ENCODE measurements at places on chromosomes 2 and 18. TPM values are rescaled to one million over a fixed set of nuclear protein-coding genes. Genes with fewer than 3 reads are reported as not detected.
A peak's percentile ranks its signal among the peaks of the same experiment; 100 is the strongest.

The CCBE1 gene
- total RNA-seq = 8.0 TPM

The IL1F10 gene
- total RNA-seq = not detected

The NEMP2 gene
- 6.0 TPM for total RNA-seq

The ALPG gene
- 0.94 TPM for total RNA-seq

The SKA1 gene
- 15.7 TPM for total RNA-seq

The SLC5A7 gene
- total RNA-seq = not detected

The ELOA2 gene
- total RNA-seq = not detected

The FSHR gene
- total RNA-seq = not detected

The GPBAR1 gene
- 0.25 TPM for total RNA-seq

The ARHGAP15 gene
- total RNA-seq = 0.28 TPM

The ALLC gene
- total RNA-seq = not detected

The POTEC gene
- total RNA-seq = not detected

GRCh38 chr18:57831597-57832377 is 28.7 kb upstream of the ATP8B1 start:
- DNase-seq = no peak

- no peak for DNase-seq
These were observed 37.8 kb downstream of the SH3RF3 start for GRCh38 chr2:109166811-109167210.

DNA sequence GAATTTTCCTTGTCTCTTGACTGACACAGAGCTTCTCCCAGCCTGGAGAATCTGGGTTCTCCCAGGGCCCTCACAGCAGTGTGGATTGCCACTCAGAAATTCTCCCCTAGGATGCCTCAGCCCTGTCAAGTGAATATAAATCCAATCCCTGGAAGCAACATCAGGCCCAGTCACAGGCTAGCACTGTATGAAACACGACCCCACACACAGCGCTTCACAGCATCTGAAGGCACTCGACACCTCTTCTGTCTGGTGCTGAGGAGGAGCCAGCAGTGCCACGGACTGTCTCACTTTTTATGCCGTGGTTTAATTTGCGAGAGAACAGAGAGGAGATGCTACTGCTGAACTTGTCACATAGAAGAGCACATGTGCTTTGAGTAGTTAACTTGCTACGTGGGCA is 164.5 kb downstream of the NAPG start:
- no peak for DNase-seq

GRCh38 chr18:62784338-62784965 is 69.1 kb downstream of the PHLPP1 start:
- no peak for DNase-seq

GRCh38 chr2:42029171-42029570 is 18.6 kb upstream of the PKDCC start:
- DNase-seq = no peak

DNA sequence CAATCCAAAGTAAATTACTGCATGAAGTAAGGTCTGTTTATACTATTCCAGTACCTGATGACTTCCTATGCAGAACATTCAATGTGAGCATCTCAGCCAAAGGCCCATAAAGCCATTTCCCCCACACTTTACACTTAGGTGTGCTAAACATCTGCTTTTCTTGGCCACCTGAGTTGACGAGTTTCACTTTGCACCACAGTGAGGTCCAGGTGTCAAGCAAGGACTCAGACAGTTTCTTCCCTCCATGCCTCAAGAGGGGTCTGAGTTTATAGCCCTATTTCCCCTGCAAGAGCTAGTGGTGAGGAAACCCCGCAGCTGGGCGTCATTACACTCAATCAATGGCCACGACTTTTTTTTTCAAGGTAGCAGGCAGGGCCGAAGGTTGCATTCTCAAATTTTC is 107.7 kb downstream of the MREG start:
- DNase-seq = no peak

DNA sequence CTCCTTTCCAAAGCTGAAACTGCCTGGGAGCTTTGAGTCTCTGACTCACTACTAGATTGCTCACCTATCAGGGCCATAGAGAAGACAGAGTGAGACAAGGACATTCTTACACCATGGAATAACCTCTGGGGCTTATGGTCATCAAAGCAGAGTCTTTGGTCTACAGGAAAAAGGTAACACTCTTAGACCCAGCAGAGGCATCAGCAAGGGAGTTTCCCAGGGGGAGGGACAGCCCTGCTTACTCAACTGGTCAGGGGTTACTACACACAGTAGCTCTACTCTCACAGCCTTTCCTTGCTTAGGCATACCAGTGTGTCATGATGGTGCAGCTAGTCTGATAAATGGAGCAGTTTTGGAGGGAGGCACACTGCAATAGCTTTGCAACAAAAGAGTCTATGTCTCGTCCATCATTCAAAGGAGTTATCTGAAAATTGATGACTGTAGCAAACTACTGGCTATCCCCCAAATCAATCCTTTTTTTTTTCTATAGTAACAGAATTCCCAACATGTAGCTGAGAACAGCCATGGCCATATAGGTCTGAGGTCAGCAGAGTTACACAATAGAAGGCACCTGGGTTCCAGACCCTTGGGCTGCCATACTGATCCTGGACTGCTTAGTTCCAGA is 22.4 kb upstream of the CD28 start:
- no peak for DNase-seq

GRCh38 chr2:7588295-7588694 is 671.1 kb downstream of the RNF144A start:
- DNase-seq = no peak

GRCh38 chr18:12858991-12859390 is 25.0 kb downstream of the PTPN2 start:
- DNase-seq = no peak

DNA sequence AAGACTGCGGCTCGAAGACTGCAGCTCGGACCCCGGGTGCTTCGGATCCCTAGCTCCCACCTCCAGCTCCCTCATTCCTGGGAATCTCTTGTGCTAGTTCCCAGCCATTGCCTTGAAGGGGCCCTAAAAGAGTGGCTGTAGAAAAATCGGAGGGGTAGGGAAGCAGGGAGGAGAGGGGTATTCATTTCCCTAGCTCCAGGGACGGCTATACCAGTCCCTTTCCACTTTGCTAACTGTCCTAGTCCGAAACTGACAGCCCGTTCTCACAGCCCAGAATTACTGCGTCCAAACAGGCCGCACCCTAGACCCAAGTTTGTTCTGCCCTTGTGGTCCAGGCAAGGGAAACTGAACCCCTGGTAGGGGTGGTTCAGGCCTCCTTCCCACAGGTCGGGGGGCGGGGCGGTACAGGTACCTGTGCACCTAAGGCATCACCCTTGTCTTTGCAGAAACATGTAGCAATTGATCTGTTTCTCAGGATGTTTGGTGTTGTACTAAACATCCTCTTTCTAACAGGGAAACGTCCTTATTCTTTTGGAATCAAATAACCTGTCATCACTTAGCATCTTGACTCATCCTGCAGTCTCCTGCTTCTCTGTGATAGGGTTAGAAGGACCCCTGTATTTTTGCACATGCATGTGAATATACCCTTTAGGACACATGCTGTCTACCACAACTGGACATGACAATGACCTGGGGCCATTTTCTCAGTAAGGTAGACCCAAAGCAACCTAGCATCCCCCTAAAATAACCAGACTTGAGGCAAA is 4.0 kb downstream of the EMX1 start:
- DNase-seq = no peak

GRCh38 chr18:48079885-48080284 is 149.4 kb upstream of the SMAD2 start:
- DNase-seq = no peak

GRCh38 chr2:112706170-112706664 is 14.6 kb upstream of the NT5DC4 start:
- DNase-seq = no peak

- DNase-seq = no peak
These were observed 149.6 kb downstream of the NCKAP5 start for GRCh38 chr2:133418671-133419070.

DNA sequence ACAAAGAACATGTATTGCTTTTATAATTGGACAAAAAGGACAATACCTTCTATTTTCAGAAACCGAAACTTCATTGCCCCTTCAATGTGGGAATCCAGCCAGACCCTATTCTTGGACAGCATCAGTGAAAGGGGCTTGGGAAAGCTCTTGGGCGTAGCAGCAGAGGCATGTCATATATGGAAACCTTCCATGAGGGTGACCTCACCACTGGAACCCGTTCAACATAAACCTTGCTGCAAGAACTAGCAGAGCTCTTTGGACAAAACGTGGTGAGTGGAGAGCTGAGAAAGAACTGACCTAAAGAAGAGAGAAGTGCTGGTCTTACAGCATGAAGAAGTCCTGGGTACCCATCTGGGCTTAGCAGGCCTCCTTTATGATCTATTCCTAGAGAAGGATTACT is 22.7 kb upstream of the ACTG2 start:
- DNase-seq = no peak

DNA sequence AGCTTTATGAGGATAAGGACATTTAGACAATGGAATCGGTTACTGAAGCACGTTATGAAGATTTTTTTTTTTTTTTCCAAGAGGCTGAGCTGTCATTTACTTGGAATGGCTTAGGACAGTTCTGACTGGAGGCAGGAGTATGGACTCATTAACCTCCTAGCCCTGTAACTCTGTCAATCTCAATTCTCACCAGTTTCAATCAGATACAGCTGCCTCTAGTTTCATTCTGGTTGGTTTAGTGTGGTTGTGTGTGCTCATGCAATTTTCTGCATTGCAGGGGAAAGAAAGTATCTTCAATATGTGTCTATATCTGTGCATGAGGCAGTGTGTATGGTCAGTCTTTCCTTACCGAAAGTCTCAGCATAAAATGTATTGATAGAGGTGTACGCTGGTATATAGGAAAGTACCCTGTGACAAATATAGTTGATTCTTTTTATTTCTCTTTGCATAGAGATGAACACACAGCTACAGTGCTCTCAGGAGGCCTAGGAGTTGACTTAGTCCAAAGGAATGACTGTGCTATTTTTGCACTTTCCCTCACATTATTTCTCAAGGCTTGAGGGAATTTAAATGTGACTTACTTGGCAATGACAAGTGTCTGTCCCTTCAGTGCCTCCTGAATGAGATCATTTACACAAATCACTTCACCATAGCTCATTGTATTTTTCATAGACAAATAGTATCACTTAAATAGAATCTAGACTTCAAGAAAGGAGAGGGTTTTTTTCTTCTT is 50.5 kb upstream of the GRB14 start:
- no peak for DNase-seq

- no peak for DNase-seq
These were observed 1217.0 kb upstream of the ZEB2 start for GRCh38 chr2:145736871-145737270.

- DNase-seq = no peak
These were observed 60.0 kb downstream of the TTC21B start for GRCh38 chr2:165893556-165893955.

GRCh38 chr2:170530284-170530745 is 184.8 kb upstream of the SP5 start:
- DNase-seq = peak; percentile 45

- no peak for DNase-seq
These were observed 212.1 kb downstream of the ARL6IP6 start for GRCh38 chr2:152930501-152930900.

GRCh38 chr2:232698556-232699091 is 1.5 kb downstream of the GIGYF2 start:
- no peak for DNase-seq

DNA sequence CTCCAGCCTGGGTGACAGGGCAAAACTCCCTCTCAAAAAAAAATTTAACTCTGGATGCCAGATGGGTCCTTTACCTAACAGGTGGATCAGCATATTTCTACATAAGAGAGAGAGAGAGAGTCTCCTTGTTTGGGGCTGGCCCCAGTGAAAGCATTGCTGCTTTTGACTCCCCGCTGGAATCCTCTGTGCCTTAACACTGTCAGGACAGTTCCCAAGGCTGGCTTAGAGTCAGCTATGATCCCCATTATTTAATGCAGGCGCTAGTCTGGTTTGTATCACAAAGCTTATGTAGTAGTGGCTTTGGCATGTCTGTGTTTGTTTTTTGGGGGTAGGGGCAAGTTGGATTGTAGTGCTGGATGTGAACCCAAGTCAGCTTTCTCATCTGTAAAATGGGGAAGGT is 9.4 kb downstream of the INPP4A start:
- no peak for DNase-seq

- DNase-seq = peak; percentile 1
These were observed 36.5 kb upstream of the HPCAL1 start for GRCh38 chr2:10266133-10266620.

DNA sequence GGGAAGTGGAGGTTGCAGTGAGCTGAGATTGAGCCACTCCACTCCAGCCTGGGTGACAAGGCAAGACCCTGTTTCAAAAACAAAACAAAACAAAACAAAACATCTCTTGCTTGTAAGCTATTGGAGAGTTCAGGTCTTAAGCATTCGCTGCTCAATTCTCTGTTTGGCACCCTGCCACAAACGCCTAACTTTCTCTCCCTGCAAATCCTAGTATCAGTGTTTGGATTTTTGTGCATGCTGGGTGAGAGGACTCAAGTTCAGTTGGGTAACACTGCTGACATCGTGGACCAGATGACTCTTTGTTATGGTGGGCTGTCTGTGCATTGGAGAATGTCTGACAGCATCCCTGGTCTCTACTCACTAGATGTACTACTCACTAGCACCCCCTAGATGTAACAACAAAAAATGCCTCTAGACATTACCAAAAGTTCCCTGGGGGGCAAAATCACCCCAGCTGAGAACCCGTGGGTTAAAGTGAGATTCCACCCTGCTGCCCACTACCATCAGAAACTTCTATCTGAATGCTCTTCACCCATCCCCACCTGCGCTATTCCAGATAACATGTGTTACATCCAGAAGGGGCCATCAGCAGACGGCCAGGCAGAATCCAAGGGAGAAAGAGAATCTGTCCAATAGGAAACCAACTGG is 50.9 kb downstream of the CACNB4 start:
- no peak for DNase-seq

- no peak for DNase-seq
These were observed 110.0 kb upstream of the RASGRP3 start for GRCh38 chr2:33366473-33366872.

DNA sequence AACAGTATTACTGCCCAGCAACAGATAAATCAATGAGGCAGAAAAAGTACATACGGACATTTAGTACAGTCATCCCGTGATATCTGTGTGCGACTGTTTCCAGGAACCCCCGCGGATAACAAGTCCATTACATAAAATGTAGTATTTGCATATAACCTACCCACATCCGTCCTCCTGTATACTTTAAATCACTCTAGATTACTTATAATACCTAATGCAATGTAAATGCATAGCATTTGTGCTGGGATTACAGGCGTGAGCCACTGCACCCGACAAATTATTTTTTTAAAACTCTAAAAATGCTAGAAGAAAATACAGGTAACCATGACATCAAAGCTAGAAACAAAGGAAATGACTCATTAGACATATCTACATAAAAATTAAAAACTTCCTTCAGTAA is 91.6 kb downstream of the FAM161A start:
- no peak for DNase-seq

GRCh38 chr2:232502911-232503808 is 15.5 kb upstream of the ECEL1 start:
- DNase-seq = peak; percentile 67

DNA sequence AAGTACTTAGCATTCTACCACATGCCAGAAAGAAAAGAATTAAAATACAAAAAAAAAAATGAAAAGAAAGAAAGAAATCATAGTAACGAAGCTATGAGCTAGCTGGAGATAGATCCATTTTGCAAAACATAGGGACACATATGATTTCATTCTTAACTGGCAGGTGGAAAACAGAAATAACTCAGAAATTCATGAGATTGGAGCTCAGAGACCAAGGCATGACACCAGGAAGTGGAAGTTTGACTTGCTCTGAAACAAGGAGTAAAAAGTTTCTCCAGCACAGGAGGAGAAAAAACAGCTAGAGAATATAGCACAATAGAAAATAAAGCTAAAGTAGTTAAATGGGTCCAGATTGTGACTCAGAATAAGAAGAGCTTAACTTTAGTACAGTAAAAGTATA is 278.1 kb downstream of the ZEB2 start:
- DNase-seq = no peak
